Activated CD4-positive, alpha-beta T cell treated with anti-CD3 and anti-CD28 coated beads, Interleukin-2, Interleukin-6, amounts not matched to agents 100 ng/mL and 50 ng/mL, durations not matched to agents 16 hours and 8 hours (primary cell): ENCODE measurements at places on chromosomes 11 and 22.

DNA sequence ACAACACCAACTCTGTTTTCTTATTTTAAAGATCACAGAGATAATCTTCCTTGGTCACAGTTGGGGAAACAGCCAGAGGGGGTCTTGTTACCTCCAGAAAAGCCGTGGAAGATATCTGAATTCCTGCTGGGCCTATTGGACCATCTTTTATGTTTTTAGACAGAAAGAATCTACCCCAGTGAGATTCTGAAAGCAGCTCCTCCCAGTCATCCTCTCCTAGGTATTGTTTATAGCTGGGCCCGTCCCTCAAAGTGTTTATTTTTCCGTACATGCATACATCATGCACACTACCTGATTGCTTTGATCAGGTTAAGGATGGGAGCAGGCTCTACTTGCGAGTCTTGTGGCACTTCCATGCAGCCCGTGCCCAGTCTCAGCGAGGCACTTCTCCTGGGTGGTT, 742.4 kb downstream of the NTM start:
- DNase-seq: no peak

DNA sequence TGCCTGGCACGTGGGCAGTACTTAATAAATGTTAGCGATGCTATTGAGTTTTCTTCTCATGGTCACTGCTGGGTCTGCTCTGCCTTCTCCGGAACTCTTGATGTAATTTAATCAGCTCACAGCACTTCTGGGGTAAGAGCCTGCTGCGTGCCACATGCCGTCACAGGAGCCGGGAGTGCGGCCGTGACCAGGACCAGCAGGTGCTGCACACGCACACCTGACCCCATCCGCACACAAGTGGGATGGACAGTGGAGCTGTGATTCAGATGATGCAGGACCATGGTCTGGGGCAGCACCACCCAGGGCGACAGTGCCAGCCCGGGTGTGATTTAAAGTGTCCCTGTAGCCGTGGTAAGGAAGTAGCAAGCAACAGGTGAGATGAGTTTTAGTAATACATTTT, 61.2 kb downstream of the TBC1D22A start:
- no peak for DNase-seq

- DNase-seq: no peak
Measured at GRCh38 chr22:17774206-17774925, at the start of gene BID. BID (minus strand) TSS chr22:17774469; CDS start chr22:17750116, 24,353 bp downstream.

GRCh38 chr11:25943031-25943430, 388.9 kb upstream of the ANO3 start:
- no peak for DNase-seq

DNA sequence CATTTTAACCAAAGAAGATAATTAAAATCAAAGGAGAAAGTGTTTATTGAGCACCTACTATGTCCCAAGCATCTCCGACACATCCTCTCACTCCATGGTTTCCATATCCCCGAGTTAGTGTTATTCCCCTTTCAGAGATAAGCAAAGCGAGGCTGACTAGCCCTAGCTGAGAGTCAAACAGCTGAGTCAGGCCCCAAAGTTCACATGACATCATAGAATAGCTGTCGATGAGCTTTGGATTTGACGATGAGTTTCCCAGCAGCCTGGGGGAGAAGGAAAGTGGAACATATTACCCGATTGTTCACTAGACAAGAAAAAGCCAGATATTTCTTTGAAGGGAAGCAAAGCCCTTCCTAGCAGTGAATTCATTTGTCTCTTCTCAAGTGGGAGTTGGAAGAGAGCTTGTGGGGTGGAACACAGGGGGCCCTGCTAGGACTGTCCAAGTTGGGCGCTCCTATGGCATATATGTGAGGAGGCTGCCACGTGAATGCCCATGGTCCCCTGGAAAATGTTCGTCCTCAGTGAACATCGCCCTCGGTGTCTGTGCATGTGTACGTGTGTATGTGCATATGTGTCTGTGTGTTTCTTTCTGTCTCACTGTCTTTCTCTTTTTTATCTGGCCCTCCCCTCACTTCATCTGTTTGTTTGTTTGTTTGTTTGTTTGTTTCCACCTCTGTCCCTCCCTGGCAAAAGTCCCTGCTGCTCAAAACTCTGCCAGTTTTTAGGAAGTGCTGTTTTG, 493 bp upstream of the CYTH4 start:
- DNase-seq: no peak

GRCh38 chr22:30780026-30780425, 85.4 kb downstream of the OSBP2 start:
- no peak for DNase-seq

GRCh38 chr22:19214078-19214473, 35.5 kb upstream of the SLC25A1 start:
- DNase-seq: no peak

GRCh38 chr22:42623301-42623751, 8.6 kb upstream of the POLDIP3 start:
- no peak for DNase-seq

- no peak for DNase-seq
Measured at GRCh38 chr11:119708384-119708783, 20.6 kb downstream of the NECTIN1 start.

GRCh38 chr22:48279461-48279756, 1517.0 kb downstream of the TBC1D22A start:
- no peak for DNase-seq

DNA sequence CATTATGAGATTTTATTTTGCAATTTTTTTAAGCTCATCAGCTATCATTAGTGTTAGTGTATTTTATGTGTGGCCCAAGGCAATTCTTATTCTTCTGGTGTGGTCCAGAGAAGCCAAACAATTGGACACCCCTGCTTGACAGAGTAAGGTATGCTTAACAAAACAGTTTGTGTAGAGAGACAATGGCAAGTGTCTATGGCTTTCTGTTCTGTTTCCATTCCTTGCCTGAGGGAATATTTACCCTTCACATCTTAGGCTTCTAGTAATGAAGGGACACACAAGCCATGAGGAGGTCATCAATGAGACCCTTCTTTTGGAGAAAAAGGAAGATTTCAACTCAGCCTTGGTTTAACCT, 1278.4 kb upstream of the TENM4 start:
- DNase-seq: no peak

DNA sequence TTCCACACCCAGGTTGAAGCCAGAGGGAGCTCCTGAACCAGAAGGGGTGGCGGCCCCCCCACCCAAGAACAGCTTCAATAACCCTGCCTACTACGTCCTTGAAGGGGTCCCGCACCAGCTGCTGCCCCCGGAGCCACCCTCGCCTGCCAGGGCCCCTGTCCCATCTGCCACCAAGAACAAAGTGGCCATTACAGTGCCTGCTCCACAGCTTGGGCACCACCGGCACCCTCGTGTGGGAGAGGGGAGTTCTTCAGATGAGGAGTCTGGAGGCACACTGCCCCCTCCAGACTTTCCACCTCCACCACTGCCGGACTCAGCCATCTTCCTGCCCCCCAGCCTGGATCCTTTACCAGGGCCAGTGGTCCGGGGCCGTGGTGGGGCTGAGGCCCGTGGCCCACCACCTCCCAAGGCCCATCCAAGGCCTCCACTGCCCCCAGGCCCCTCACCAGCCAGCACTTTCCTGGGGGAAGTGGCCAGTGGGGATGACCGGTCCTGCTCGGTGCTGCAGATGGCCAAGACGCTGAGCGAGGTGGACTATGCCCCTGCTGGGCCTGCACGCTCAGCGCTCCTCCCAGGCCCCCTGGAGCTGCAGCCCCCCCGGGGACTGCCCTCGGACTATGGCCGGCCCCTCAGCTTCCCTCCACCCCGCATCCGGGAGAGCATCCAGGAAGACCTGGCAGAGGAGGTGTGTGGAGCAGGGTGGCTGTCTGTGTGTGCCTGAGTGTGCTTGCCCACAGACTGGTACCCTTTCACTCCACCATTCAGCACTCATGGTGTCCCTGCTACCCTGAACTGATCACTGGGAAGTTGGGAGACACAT, 6.7 kb downstream of the PHOX2A start:
- no peak for DNase-seq

DNA sequence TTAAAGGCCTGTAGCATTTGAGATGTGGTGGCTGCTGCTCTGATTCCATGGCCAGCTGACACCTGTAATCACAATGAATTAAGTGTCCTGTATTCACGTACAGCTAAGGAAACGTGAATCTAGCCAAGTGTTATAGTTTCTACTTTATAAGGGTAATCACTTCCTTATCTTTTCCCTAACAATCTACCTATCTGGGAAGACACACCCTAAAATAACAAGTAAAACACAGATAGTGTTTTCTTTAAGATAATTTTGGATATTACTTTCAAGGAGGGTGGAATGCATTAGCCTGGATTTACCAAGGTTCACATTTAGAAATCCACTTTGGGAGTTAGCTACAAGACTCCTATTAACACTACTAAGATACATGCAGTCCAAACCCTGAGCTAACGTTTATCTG, 11.5 kb downstream of the CDON start:
- no peak for DNase-seq

DNA sequence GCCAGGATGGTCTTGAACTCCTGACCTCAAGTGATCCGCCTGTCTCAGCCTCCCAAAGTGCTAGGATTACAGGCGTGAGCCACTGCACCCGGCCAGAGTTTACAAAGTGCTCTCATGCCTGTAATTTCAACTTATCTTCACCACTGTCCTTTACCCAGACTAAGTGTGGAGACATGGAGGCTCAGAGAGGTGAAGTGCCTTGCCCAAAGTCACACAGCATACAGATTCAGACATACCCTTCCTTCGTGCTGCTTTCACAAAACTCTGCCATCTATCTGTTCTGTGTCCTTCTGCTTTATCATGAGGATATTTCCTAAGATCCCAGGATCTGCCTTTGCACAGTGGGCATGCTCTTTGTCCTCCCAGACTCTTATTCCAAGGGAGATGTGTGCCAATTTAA, 143.6 kb upstream of the SYT13 start:
- DNase-seq: no peak

DNA sequence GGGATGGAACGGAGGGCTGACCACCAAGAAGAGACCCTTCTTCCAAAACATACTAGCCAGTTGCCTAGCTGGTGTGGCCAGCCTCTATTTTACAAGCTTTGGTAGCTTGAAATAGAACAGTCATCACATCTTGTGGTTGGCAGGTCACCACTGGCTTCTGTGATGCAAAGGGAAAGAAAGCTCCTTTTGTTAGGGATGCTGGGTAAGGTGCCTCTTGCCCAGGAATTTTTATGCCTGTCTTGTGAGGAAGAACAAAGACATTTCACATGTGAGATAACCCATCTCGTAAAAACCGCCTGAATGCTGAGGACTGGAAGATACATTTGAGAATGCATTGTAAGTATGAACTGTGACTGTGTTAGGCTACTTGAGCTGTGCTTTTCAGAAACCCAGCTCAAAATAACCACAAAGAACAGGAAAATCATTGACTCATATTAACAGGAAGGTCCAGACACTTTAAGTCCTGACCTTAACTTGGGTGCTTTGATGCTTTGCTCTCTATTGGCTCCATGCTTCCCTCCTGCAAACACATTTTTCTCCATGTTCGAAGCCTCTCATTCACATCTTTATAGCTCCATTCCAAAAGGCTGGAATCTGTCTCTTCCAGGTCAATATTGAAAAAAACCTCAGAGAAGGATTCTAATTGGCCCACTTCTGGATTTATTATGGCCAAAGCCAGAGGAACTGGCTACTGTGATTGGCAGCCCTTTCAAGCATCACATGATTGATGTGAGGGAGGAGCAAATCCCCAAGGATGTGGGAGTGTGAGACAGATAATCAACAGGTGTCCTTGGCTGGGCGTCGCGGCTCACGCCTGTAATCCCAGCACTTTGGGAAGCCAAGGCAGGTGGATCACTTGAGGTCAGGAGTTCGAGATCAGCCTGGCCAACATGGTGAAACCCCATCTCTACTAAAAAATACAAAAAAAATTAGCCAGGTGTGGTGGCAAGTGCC, 53.9 kb downstream of the MICAL2 start:
- DNase-seq: no peak

DNA sequence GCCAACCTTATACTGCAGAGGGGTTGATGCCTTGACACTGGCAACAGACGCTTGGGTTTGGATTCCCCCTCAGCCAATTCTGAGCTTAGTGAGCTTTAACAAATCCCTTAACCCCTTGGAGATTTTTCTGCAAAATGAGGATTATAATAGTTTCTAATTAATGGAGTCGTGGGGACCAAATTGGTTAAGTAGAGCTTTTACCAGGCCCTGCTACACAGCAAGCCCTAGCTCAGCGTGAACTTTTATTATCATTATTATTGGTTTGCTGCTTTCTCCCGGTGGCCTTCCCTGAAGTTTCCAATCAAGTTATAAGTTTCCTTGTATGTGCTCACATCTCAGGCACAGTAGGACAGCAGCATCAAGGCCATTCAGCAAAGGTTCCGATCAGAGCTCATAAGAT, 156.6 kb upstream of the GUCY1A2 start:
- DNase-seq: no peak

- DNase-seq: no peak
Measured at GRCh38 chr11:35990170-35990569, 46.3 kb downstream of the LDLRAD3 start.

GRCh38 chr11:85784480-85785265, 26.3 kb downstream of the SYTL2 start:
- no peak for DNase-seq

- DNase-seq: no peak
Measured at GRCh38 chr11:23574149-23574548, 713.9 kb upstream of the CCDC179 start.

GRCh38 chr11:2928605-2929530, at the start of gene PHLDA2:
PHLDA2 (minus strand) TSS chr11:2929420; CDS start chr11:2929364, 56 bp downstream.
- peak; percentile 66 for DNase-seq

DNA sequence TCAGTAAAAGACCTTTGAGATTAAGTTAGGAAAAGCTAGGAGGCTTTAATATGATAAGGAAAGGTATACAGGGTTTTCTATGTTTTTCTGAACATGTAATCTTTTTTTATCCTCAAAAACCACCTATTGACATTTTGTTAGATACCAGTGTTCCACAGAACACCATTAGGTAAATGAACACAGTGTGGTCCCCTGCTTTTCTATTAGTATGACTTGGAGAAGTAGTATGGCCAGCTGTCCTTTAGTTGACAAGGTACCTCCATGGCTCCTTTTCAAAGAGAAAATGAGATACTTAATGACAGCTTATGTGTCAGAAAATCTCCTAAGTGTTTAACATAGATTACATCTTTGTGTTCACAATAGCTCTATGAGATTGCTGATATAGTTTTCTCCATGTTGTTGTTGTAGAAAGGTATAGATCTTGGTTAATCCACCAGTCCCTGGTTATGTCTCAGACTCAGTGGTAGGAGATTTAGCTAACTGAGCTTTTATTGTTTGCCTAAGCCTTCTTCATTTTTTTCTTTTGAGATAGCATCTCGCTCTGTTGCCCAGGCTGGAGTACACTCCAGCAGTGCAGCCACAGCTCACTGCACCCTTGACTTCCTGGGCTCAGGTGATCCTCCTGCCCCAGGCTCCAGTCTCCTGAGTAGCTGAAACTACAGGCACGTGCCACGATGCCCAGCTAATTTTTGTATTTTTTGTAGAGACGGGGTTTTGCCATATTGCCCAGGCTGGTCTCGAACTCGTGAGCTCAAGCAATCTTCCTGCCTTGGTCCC, 46.0 kb downstream of the STIM1 start:
- no peak for DNase-seq

DNA sequence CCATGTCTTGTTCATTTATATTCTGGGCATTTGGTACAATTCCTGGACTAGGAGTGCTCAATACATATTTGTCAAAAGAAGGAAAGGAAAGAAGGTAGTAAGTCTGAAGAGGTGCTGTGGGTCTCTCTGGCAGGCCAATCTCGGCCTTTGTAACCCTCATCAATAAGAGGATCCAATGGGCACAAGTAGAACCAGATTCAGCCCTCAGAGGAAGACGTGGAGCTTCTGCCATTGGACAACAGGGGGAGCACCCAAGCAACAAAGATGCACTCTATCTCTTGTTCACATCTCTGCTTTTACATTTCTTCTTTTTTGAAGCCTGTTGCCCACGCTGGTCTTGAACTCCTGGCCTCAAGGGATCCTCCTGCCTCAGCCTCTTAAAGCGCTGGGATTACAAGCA, 2.2 kb upstream of the VPS11 start:
- DNase-seq: peak; percentile 65
